Activated CD4-positive, alpha-beta T cell treated with anti-CD3 and anti-CD28 coated beads for 4 hours (primary cell): ENCODE measurements at places on chromosomes 5 and 9.

GRCh38 chr5:150144246-150144801 lies 11.3 kb downstream of the PDGFRB start:
- no peak for DNase-seq

- DNase-seq = no peak
These were observed 8.9 kb downstream of the RAB24 start for GRCh38 chr5:177294632-177295031.

GRCh38 chr5:123808461-123809380 lies 296.7 kb downstream of the CSNK1G3 start:
- no peak for DNase-seq

DNA sequence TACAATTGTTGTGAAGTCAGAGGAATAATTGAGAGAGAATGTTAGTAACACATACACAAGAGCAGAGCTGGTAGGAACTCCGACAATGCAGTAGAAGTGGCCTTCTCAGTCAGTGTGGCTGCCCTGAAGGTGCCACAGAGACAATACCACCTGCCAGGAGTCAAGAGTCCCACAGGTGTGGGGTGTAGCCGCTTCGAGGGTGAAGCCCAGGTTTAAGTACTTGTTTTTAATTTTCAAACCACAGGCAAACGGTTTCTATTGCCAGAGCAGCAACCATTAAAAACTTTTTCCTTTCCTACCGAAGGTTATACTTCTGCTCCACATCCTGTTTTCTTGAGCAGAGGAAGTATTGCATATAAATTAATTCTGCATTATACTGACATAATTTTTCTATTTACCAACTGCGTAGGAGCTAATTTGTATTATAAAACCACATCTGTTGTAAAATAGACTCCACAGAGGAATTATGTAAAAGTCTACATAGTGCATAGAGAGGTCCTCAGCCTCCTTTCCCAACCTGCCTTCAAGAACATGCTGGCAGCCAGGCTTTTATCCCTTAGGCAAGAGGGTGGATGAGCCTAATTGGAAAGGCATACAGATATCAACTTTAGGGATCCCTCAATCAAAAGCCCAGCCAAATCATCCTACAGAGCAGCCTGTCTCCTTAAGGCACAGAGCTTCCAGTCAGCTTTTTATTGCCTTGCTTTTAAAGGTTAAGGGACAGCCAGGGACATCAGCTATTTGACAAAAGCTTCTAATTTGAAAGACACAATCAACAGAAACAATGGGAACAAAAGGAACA lies 12.9 kb upstream of the ACTBL2 start:
- DNase-seq = no peak

DNA sequence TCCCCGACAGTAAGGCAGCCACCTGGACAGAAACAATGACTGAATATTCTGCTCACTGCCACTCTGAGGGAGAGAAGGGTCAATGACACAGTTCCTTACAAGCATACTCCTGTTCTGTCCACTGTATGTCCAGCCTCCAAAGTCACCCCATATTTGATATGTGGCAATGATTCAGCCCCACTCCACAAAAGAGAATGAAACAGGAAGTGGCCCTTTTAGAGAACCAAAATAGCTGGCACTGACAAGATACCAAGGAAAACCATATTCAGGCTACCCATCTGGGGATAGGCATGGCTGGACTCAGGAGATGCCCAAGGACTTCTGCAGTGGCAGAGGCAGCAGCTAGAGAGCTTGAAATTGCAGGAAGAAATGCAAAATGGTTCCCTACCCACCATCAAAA lies 12.8 kb upstream of the GFRA3 start:
- DNase-seq = no peak

GRCh38 chr5:125113328-125113727 lies 366.9 kb upstream of the ZNF608 start:
- DNase-seq = no peak

- no peak for DNase-seq
These were observed 263.2 kb downstream of the GAS1 start for GRCh38 chr9:86684148-86684547.

- no peak for DNase-seq
These were observed 18.1 kb downstream of the MYMK start for GRCh38 chr9:133506653-133507038.

DNA sequence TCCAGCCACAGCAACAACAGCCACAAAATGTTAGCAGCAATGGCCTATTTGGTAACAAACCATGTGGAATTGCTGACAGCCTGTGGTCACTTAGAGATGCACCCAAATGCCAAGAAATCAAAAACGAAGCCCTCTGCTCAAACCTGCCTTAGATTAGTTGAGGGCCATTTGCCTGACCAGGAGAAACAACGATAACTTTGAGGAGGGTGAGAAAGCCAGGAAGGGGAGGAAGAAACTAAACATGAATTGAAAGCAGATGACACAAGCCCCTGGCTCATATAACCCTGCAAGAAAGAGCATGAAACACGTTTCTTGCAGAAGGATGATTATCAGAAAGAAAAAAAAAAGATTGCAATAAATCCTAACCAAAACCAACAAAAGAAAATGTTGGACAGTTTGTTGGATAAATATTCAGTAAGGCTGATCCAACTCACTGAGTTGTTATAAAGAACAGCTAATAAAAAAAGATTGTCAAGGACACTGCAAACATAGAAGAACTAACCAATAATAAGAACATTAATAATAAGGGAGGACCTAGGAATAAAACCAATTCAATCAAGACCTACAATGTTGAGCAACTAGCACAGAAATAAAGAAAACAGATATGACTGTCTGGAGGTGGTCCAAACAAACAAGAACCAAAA lies 140.5 kb upstream of the SLC30A5 start:
- DNase-seq = no peak

DNA sequence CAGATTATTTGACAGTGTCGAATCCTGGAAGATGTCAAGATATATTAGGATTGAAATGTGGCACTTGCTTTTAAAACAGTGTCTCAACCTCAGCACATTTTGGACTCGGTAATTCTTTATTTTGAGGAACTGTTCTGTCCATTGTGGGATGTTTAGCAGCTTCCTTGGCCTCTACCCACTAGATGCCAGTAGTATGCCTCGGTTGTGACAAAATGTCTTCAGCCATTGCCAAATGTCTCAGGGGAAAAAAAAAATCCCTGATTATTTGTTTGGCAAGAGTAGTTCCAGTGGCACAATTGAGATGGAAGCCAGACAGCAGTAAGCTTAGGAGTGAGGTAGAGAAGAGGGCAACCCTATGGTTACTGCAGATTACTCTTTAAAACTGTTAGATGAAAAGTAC lies 694.5 kb upstream of the RIOK2 start:
- no peak for DNase-seq

- DNase-seq = no peak
These were observed 433.0 kb downstream of the DNAH5 start for GRCh38 chr5:13511442-13511841.

GRCh38 chr9:132007371-132008025 lies 72.2 kb downstream of the MED27 start:
- no peak for DNase-seq

DNA sequence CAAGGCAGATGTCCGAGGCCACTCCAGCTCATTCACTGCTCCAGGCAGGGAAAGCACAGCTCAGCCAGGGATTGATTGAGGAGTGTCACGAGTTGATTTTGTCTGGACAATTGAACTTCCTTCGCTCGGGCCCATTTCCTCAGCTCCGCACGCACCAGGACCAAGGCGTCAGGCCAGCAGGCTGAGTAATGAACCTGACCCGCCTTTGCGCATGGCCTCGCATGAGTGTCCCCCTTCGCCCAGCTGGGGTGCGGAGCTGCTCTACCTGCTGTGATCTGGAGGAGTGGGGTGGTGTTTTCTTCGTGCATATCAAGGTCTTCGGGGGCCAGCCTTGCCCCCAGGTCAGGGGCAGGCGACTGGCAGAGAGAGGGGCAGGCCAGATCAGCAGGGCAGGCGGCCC lies 44.0 kb downstream of the VAV2 start:
- no peak for DNase-seq

GRCh38 chr5:135934939-135935338 lies 19.8 kb downstream of the LECT2 start:
- no peak for DNase-seq

DNA sequence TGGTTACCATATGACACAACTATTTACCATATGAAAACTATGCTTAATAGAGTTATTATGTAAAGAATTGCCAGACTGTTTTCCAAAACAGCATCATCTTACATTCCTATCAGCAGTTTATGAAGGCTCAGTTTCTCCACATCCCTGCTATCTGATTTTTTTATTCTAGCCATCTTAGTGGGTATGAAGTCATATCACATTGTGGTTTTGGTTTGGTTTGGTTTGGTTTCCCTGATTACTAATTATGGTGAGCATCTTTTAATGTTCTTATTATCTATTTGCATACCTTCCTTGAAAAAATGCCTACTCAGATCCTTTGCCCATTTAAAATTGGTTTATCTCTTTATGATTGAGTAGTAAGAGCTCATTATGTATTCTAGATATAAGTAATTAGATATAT lies 199.4 kb upstream of the NFIL3 start:
- no peak for DNase-seq

DNA sequence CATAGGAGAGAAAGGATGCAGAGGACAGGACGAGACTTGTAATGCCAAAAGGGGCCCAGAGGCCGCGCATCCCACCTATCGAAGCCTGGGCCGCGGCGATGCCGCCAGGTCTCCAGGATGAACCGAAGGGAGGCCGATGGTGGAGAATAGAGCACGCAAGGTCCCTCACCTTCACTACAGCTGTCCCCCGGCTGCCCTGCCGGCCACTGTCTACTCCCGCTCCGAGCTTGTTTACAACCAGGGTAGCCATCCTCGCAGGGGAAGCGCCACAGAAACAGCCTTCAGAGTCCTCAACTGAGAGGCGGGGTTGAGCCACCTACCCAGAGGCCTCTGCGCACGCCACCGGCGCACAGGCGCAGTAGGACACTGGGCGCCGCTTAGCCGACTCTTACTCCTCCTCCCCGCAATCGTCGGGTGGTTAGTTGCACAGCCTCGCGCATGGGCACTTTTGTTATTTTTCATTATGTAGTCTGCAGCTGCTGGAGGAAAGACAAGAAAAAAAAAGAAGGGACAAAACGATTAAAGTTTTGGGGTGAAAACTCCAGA lies at the start of gene TRIM23:
TSS of gene TRIM23 (minus strand) at position 309 of the 546 bp plus-strand sequence. CDS start at position 250, 59 bp downstream.
- DNase-seq = peak; percentile 86

- DNase-seq = no peak
These were observed 766.2 kb downstream of the PTPRD start for GRCh38 chr9:9846557-9846956.

DNA sequence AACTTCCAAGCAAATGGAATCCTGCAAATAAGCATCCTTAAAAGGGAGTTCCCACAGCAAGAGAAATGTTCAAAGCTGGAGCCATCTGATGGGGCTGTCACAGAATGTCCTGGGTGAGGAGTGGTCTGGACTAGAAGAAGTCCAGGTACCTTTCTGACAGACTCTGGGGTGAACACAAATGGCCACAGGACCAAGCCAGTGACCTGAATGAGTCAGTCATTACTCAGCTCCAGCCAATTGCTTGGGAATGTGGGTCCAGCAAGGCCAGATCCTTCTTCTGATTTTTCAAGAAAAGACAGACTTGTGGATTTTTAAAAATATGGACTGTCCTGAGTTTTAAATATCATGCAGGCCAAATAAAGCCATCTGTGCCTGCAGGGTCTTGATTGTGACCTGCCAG lies 30.1 kb downstream of the GALNT10 start:
- no peak for DNase-seq
